ENCODE measurements at places on chromosomes 1 and 21.
A peak's percentile ranks its signal among the peaks of the same experiment; 100 is the strongest.

GRCh38 chr1:94118013-94118412 is 2.9 kb downstream of the ABCA4 start:
- DNase-seq: peak; percentile 37

- no peak for DNase-seq
These were observed 135.5 kb downstream of the HIVEP3 start for GRCh38 chr1:41783189-41783639.

DNA sequence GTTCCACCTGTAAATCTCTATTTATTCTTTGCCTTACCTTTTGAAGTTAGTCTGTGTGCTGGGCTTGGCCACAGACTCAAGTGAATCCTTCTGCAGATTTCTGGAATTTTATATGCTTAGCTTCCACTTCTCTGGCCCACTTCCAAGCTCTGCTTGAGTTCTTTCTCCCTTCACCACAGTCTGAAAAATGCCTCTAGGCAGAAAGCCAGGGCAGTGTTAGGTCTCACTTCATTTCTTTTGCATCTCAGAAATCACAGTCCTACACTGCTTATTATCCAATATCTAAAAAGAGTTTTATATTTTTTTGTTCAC is 48.9 kb downstream of the INKA2 start:
- DNase-seq: peak; percentile 78

DNA sequence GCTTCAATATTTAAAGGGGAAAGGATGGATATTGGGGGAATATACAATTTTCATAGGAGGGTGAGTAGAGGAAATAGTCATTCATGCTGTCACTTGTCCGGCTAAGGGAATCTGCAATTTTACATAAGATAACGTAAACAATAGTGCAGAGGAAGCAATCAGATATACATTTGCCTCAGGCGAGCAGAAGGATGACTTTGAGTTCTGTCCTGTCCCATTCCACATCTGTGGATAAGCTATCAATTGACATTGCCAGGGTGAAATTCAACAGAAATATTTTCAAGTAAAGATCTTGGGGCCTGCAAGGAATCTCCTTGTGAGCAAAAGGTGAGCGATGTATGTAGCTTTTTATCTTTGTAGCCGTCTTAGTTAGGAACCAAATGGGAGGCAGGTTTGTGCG is 32.6 kb downstream of the EVA1C start:
- DNase-seq: no peak

- DNase-seq: no peak
These were observed 311.9 kb downstream of the GRIK1 start for GRCh38 chr21:29627905-29628304.

DNA sequence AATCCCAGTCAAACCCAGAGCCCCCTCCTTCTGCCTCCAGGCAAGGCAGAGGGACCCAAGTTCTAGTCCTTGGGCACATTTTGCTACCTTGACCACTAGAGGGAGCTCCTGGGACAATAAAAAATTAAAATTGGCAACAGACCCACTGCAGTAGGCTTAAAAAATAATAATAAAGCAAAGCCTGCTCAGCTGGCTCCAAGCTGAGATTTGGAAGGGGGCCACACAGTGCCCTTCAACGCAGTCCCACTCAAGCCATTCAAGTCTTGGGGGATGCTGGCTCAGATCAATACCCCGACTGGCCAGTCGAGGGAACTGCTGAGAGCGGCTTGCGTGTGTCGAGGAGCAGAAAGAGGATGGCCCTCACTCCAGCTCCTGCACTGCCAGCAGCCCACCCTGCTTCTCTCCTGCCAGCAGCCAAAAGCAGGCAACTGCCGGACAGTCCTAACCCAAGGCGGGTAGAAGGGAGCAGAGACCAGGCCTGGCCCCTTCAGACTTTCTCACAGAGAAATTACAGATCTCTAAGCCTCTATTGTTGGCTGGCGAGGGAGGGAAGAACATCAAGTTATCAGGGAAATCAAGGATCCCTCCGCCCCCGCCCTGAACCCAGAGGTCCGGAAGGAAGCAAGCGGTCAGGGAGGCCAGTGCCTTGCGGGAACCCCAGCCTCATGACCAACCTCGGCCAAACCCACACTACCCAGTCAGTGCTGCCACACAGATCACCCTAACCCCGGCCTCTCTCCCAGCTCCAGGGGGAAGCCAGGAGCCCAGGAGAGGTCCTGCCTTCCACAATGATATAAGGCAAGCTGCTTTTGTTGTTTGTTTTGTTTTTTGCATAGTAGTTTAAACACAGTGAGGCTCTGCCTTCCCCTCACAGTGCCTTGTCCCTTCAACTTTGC is 4.9 kb upstream of the ALDH4A1 start:
- DNase-seq: peak; percentile 90

GRCh38 chr1:48777219-48777895 is 666 bp upstream of the BEND5 start:
- peak; percentile 68 for DNase-seq

DNA sequence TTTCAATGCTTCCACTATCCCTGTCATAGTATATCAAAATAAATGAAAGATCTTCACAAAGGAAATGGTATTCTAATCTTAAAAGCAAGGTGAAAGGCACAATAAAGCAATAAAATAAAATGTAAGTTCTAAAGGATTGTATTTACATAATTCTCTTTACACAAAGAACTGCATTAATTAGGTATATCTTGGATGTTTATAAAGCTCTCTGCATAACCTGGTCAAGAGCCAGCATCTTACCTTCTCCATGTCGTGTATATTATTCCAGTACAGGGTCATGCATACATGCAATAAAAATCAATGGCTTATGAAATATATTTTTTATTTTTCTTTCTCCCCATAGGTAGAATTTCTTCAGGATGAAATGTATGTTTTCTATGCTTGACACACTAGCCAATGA is 63.8 kb downstream of the GON4L start:
- DNase-seq: no peak

DNA sequence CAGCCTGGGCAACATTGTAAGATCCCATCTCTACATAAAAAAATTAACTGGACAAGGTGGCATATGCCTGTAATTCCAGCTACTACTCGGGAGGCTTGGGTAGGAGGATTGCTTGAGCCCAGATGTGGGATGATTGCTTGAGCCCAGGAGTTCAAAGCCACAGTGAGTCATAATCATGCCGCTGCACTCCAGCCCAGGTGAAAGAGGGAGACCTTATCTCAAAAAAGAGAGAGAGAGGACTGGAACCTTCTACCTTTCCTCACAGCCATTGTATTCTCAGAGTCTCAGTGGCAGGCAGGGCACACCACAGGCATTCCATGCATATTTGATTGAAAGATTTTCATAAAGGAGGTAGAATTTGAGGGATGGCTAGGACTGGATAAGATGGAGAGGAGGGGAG is 78.4 kb downstream of the KIF14 start:
- DNase-seq: no peak

DNA sequence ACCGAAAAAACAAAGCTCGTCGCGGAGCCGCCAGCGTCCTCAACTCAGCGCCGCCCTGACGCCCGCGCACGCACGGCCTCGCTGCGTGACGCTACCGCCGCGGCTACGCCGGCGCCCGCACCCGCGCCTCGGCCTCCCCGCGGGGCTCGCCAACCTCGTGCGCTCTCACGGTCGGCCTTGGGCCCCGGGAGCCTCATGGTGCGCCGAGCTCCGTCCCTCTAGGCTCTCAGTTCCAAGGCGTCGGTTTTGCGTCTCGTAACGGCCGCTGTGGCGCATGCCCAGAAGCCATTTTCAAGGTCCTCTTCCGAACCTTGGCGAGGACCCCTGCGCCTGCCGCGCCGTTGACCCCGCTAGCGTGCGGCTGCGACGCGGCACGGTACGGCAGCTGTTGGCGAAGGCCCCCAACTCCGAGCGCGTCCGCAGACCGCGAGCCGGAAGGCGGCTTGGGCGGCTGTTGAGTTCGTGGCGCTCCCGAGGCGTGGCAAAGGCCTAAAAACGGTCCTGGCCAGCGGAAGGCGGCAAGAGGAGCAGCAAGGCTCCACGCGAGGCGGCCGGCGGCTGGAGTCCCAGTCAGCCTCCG is at the start of gene HENMT1:
Gene HENMT1, minus strand, starts transcription at position 64 of the 580 bp plus-strand sequence. CDS start 1,209 bp downstream, outside the sequence.
- peak; percentile 92 for DNase-seq

GRCh38 chr1:237799762-237800474 is 90.8 kb downstream of the ZP4 start:
- no peak for DNase-seq

GRCh38 chr1:116686723-116687352 is 19.3 kb upstream of the IGSF3 start:
- DNase-seq: no peak

DNA sequence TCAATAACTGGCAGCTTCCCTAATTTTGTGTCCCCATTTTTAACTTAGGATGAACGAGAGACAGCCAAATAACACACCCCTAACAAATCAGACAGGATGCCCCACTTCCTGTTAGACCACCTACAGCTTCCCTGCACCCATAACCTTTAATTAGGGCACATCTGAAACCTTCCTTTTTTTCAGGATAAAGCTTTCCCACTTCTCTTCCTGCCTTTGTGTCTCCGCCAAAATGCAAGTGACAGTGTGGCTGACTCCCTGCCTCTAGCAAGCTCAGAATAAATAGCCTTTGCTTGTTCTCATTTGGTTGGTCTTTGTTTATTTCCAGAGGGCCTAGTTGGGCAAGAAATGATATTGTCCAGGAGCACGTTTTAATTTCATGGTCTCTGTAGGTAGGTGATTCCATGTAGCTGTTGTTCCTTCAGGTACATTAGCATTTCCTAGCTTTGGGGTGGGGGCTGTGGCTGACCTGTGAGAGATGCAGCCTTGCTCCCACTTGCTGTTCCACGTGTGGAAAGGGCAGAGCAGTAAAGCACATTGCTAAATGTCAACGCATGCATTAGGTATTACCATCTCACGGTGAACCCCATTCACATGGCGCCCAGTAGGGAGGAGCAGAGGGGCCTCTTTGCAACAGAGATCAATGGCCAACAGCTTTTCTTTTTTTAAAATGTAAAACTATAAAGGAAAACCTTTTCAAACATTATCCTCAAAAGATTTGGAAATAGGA is 154.9 kb downstream of the ST6GALNAC3 start:
- DNase-seq: no peak

DNA sequence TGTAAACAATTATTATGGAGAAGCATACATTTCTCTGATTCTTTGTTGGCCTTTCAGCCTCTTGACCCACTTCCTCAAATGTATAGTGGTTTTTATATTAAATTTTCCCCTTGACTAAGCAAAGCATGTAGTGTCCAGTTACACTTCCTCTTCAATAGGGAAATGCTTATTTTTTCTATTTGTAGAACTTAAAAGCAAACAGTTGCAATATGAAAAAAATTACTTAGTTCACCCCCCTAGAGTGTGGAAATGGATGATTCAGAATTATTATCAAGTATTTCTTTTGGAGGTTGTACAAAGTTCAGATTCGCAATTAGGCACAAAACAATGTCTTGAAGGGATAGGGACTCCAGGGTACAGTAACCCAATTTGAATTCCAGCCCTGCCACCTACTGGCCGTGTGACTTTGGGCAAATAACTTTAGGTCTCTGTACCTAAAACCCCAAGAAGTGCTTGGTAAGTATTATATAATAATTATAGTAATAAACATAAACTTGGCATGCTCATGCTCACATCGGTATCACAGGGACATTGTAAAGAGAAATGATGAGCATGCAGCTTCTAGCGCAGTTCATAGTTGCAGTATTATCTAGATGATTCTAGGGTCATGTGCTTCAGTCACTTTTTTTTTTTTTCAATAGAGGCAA is 28.6 kb upstream of the IFNGR2 start:
- peak; percentile 29 for DNase-seq

DNA sequence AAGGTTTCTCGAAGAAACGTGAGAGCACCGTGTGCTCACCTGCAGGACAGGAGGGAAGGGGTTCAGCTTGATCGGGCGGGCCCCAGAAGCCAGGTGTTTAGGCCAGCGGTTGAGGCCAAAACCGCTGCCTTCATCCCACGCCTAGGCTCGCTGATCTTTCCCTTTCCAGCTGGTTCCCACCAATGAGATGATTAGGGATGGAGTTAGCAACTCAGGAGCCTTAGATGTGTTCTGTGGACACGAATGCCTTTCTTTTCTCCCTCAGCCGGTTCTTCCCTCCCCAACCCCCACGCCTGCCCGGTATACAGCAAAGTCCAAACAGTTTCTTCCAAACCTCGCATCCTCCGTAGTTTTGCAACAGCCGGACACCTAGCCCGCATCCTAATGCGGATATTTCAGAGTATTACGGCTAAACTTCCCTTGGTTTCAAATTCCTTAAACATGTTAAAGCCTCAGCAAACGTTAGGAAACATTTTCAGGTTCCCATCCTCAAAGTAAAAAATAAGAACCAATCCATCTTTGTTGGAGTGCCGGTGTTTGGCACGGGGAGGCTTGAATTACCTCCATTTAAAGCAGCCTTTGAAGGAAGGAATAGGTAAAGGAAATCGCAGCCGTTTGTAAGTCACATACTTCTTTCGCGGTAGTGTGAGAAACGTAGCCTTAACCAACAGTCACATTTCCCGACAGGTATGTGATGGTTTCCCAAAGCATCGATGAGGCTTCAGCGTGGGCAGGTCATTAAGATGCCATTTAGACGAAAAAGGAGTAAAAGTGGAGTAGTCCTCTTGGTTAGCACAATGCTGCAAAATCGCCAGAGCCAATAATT is 1.1 kb downstream of the LRRC8C start:
- DNase-seq: peak; percentile 71

DNA sequence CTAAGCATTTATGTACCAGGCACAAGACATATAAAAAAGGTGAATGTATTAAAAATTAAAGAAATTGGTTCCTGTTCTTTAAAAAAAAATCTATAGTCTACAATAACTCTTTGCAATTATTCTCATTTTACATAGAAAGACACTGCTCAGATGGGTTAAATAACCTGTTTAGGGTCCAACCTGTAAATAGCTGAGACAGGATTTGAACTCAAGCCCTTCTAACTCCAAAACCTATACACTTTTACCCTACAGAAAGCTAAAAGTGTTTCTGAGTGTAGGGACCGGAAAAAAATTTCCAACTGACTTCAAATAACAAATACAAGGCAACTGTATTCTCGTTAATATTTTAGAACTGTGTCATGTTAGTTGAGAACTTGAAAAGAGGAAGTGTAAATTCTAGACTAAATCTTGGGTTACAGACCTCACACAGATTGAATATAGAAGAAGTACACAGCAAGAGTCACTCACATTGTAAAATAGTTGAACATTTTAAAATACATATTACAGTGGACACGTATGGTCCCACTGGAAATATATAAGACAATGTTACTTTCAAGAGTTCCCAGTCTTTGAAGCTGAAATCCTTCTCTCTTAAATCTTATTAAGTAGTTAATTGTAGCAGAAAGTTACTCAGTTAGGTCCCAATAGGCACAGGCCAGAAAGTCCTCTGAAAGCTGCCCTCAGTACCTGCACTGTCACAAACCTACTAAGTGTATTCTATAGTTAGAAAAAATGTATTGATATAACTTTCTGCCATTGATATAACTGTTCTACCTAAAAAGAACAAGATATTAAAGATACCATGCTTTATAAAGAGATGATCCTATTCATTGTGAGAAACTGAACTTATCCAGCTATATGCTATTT is 7.3 kb downstream of the EDEM3 start:
- no peak for DNase-seq

- DNase-seq: no peak
These were observed 16.0 kb downstream of the PFKFB2 start for GRCh38 chr1:207069061-207069460.

Measured in eye (tissue), 1 donor.